ENCODE measurements at places on chromosomes 12 and 14.

GRCh38 chr12:116999066-116999465 lies 88.3 kb downstream of the FBXW8 start:
- DNase-seq, result no peak

GRCh38 chr12:117188961-117189724 lies 1.1 kb downstream of the FBXO21 start:
- DNase-seq, result no peak

- DNase-seq, result no peak
Measured at GRCh38 chr14:106210650-106211049, 684.3 kb downstream of the TMEM121 start.

- peak; percentile 7 for DNase-seq
Measured at GRCh38 chr12:92502417-92503028, 200.3 kb upstream of the PLEKHG7 start.

GRCh38 chr12:99390707-99391106 lies 256.8 kb upstream of the GARIN6 start:
- DNase-seq, result peak; percentile 30

DNA sequence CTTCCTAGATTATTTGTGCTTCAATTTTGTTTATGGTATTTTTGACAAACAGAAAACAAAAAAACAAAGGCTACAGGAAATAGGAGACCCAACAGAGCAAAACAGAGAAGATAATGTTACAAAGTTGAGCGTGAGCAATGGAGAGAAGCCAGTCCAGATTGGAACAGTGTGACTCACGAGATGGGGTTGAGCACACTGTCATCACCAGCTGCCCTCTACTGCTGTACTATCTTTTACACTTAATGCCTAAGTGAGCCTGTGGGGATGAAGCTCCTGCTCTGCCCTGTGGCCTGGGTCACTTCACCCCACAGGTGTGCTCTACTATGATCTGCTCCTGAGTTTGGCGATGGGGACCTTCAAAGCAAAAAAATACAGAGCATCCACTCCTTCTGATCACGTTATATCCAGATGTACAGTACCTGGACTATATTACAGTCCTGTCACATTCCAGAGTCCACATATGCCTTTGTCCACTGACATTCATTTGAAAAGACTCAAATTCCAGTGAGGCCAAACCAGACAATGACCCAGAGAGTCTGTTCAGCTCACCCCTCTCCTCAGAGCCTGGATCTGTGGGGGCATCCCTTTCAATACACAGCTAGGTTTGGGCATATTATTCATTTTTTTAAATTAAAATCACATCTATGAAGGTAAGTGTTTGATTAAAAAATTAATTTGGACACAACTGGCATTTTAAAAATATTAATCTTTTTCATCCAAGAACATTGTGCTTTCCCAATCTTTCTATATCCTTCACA lies 4.4 kb downstream of the IPO8 start:
- peak; percentile 17 for DNase-seq

GRCh38 chr14:30608533-30609006 lies 13.5 kb upstream of the SCFD1 start:
- no peak for DNase-seq

- no peak for DNase-seq
Measured at GRCh38 chr14:67722293-67722692, 20.6 kb downstream of the RDH12 start.

GRCh38 chr12:56989861-56990610 lies 16.3 kb downstream of the ZBTB39 start:
- DNase-seq, result no peak

- DNase-seq, result no peak
Measured at GRCh38 chr14:24843494-24843893, 206.5 kb downstream of the STXBP6 start.

DNA sequence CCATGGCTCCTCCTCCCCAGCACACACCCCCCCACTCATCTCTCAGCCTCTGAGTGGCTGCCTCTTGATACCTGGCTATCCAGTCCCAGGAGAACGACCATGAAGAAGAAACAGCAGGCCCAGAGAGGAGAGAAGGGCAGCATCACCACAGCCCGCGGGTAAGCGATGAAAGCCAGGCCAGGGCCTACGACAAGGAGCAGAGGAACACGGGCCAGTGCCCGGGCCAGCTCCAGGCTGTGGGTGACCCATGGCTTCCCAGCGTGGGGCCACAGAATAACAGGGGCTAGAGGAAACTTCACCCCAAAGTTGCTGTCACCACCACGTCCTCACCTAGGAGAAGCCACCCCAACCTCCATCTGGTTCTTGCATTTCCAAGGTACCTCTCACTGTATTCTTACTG lies 10.4 kb upstream of the SLC6A12 start:
- no peak for DNase-seq

- no peak for DNase-seq
Measured at GRCh38 chr12:82793751-82794281, 107.1 kb downstream of the TMTC2 start.

DNA sequence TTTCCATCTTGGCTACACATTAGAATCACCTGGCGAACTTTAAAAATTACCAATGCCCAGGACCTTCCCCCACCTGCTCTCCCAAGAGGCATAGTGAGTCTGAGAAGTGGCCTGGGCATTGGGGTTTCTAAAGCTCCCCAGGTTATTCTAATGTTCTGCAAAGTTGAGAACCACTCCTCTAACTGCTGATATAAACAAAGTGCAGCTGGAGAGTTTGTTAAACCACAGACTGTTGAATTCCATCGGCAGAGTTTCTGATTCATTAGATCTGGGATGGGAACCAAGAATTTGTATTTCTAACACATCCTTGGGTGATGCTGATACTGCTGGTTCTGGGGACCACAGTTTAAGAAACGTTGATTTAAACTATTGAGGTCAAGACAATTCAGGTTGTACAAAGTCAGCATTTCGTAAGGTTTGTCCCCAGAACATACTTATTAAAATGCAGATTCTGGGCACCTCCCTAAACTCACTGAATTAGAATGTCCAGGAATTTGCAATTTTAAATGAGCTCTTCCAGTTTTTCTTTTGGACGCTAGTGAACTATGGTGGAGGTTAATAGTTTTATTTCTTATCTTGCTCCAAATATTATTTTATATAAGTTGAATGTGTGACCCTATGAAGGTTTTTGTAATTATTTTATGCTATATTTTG lies 309.1 kb downstream of the NRXN3 start:
- DNase-seq, result no peak

DNA sequence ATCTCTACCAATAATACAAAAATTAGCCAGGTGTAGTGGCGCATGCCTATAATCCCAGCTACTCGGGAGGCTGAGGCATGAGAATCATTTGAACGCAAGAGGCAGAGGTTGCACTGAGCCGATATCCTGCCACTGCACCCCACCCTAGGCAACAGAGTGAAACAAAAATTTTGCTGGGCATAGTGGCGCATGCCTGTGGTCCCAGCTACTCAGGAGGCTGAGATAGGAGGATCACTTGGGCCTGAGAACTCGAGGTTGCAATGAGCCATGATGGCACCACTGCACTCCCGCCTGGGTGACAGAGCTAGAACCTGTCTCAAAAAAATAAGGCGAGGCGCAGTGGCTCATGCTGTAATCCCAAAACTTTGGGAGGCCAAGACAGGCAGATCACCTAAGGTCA lies 9.5 kb downstream of the ATXN2 start:
- DNase-seq, result no peak

- no peak for DNase-seq
Measured at GRCh38 chr12:85441741-85442140, 161.7 kb downstream of the ALX1 start.

- DNase-seq, result no peak
Measured at GRCh38 chr12:15527201-15528080, 205.1 kb downstream of the PTPRO start.

DNA sequence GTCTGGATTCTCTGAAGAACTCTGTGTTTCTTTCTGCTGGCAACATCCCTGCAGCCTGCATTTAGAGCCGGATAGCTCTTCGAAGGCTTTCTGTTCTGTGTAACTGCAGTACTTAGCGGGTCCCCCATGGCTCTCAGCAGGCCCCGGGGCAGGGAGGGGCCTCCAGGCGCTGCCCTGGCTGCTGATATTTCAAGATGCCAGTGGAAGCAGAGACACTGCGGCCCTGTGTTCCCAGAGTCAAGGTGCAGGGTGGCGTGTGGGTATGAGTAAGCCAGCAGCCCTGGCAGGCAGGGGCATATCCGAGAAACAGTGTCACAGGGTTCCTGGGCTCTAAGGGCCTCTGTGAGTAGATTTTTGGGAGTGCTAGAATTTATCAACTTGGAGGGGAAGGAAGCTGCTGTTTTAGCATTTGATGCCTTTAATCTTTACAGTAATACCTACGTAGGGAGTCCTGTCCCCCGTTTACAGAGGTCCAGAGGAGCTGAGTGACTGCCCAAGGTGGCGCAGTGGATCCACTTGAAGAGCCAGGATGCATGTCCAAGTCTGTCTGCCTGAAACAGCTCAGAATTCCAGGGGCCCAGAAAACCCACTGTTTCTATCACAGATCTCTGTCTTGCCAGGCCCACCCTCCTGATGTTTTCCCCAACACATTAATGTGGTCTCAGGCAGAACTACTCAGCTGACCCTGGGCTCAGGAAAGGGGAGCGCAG lies 16.2 kb downstream of the ESRRB start:
- no peak for DNase-seq

GRCh38 chr14:33899723-33900341 lies 51.0 kb downstream of the EGLN3 start:
- no peak for DNase-seq

GRCh38 chr14:73014105-73014504 lies 12.8 kb downstream of the ZFYVE1 start:
- no peak for DNase-seq

DNA sequence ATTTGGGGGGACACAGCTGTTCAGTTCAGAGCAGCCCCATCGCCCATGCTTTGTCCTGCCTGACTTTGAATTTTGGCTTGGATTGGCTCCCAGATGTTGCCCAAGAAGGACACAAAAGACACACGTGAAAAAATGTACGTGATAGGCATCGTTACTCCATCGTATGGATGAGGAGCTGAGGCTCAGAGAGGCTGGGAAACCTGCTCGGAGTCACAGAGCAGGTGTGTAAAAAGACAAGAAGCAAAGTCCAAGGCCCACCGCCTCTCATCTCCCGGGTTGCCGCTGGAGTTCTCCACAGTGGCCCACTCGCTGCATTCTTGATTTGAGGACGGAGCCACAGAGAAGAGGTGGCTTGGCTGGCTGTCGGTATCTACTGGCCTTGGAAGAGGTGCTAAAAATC lies 41.0 kb upstream of the BEGAIN start:
- no peak for DNase-seq

DNA sequence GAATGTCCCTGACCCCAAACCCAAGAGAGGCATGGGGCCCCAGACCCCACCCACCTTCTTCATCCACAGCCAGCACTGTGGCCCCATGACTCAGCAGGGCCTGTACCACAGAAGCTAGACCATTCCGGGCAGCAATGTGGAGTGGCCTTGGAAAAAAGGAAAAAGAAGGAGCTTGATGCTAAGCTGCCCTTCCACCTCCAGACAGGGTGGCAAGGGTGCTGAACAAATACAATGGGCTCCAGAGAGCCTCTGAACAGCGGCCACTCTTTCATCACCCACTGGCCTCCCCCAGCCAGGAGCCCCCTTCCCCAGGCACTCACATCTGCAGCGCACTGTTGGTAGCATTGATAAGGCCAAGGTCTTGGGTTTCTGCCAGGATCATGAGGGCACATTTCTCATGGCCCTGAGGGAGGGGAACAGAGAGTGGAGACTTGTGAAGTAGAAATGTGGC lies 13.9 kb downstream of the SLC39A5 start:
- no peak for DNase-seq

DNA sequence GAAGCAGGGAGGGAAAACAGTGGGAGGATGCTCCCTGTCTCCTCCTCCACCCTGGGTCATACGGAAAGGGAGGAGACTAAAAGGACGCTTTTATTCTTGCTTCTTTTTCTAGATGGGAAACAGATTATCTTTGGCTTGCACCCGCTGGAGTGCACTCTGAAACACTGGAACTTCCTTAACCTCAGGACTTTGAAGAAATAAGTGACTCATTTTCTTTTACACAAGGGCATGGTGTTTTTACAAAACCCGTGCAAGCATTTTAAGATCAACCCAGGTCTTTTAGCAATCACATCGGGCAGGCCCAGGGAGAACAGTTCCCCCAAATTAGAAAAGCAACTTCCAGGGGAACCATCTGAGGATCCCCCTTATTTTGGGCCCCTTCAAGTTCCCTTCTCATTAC lies 80.9 kb upstream of the TSPAN11 start:
- DNase-seq, result no peak

DNA sequence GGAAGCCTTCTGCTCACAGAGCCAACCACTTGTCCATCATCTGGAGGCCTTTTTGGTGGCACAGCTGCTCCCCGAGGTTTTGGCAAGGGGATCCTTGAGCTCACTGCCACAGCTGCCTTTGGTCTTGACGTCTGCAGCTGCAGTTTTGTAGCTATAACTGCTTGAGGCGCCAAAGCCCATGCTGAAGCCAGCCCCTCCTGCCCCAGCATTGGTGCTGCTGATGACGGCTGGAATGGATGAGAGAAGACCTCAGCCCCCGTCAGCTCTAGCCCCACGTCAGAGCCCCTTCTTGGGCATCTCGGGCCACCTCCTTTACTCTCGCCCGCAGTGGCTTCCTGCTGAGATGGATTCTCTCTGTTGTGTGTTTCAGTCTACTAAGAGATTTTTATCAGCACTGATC lies 12.3 kb upstream of the KRT74 start:
- no peak for DNase-seq

- DNase-seq, result no peak
Measured at GRCh38 chr12:116443821-116444589, 115.2 kb upstream of the MAP1LC3B2 start.

GRCh38 chr12:81084811-81085350 lies 7.0 kb downstream of the ACSS3 start:
- no peak for DNase-seq

DNA sequence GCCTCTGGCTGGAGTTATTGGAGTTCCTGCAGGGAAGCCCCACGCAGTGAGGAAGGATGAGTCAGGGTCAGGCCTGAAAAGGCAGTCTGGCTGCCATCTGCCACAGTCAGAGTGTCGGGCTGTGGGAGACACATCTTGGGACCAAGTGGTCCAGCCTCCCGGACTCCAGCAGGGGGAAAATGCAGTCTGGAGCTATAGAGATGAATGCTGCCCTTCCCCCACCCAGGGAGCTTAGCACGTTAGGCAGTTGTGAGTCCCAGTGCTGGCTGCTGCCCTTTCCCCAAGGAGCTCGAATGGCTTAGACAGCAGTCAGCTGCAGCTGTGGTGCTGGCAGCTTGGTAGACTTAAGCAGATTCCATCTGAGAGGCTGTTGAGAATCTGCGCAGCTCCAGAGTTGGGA lies 8.2 kb upstream of the NTS start:
- no peak for DNase-seq

- DNase-seq, result no peak
Measured at GRCh38 chr12:65997056-65997455, 133.5 kb downstream of the LLPH start.

DNA sequence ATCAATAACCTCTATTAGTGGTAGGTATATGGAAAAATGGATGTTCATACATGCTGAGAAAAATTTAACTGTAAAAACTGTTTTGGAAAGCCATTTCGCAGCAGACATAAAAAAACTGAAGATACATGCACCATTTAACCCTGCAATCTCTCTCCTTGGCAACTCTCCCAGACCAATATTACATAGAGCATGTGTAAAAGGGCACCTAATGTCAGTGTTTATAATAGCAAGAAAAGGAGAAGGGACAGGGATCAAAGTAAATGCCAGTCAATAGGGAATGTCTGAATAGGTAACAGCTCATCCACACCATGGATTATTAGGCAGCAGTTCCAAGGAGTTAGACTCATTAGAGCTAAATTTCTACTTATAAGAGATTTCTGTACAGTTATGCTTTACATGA lies 77.2 kb downstream of the BTG1 start:
- DNase-seq, result no peak

Data from HEK293T (cell line).